ENCODE measurements at places on chromosomes 5 and 9. TPM values are rescaled to one million over a fixed set of nuclear protein-coding genes. Genes with fewer than 3 reads are reported as not detected.

DNA sequence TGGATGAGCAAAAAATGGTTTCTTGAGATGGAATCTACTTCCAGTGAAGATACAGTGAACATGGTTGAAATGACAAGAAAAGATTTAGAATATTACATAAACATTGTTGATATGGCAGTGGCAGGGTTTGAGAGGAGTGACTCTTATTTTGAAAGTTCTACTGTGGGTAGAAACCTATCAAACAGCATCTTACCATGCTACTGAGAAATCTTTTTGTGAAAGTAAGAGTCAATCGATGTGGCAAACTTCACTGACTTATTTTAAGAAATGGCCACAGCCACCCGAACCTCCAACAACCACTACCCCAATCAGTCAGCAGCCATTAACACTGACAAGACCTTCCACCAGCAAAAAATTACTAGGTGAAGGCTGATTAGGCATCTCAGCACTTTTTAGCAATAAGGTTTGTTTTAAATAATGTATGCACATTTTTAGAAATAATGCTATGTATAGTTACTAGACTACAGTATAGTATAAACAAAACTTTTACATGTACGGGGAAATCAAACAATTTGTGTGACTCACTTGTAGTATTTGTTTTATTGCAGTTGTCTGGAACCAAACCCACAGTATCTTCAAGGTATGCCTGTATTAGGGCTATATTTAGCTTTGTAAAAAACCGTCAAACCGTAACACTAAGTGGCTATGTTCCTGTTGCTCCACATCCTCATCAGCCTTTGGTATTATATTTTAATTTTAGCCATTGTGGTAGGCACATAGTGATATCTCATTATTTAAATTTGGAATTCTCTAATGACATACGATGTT is 30.6 kb upstream of the ADAMTS6 start:
- DNase-seq = no peak

- DNase-seq = no peak
Measured at GRCh38 chr5:17897776-17898175, 263.5 kb downstream of the TAF11L14 start.

Gene SEMA6A
- 6.6 TPM for polyA plus RNA-seq

Gene GABRP
- 0.06 TPM for polyA plus RNA-seq

Gene TMOD1
- 36.6 TPM for polyA plus RNA-seq

Gene NIPBL
- polyA plus RNA-seq = 15.9 TPM

Gene RGP1
- 16.7 TPM for polyA plus RNA-seq

Gene TEX53
- not detected for polyA plus RNA-seq

Gene SH2D3C
- 16.6 TPM for polyA plus RNA-seq

- DNase-seq = no peak
Measured at GRCh38 chr5:150153957-150154617, 1.6 kb downstream of the PDGFRB start.

DNA sequence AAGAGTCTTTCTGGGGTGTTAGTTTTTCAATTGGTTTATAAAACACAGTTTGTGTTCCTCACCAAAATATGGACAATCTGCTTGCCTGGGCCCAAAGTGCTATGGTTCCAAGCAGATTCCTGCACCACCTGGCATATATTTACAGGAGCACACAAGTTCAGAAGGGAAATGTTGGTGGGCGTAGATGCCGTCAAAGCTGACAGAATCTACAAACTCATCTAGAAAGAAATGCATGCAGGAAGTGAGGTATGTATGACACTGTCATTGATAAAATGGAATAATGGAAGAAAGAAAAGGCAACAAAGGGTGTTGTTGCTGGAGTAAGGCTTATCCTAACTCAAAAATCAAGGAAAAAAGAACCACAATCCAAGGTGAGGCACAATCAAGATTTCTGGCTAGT is 225.8 kb downstream of the MLLT3 start:
- no peak for DNase-seq
